WTC11 (cell line): ENCODE measurements at places on chromosomes 7 and 10.

DNA sequence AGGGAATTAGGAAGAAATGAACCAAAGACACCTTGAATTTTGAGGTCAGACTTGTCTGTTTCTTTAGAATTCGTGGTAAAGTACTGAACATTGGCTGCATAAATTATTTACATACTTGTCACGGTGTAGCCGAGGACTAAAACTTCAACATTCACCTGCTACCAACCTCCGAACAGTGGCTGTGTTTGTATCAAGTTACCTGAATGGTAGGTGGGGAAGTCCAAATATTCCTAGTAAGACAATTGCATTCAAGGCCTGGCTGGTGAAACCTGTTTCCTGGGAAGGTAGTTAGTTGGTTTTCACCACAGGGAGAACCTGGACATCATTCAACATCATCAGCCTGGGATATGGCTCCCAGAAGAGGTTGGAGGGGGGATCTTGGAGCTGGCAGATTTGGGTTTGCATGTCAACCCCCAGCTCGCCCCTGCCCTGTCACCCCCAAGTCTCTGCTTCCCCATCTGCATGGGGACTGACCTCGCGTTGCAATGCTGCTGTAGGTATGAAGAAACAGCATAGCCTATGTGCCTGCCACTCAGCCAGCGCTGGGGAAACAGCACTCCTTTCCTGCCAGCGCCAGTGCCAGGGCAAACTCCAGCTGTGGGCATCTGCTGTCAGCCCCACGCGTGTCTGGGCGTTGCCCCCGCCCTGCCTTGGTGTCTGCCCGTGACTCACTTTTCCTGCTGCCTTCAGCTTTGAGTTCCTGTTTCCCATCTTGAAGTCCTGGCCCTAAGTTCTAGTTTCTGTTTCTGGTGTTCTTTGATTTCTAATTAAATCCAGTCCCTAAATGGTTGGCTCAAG is 12.7 kb upstream of the LARP4B start:
- no peak for DNase-seq

DNA sequence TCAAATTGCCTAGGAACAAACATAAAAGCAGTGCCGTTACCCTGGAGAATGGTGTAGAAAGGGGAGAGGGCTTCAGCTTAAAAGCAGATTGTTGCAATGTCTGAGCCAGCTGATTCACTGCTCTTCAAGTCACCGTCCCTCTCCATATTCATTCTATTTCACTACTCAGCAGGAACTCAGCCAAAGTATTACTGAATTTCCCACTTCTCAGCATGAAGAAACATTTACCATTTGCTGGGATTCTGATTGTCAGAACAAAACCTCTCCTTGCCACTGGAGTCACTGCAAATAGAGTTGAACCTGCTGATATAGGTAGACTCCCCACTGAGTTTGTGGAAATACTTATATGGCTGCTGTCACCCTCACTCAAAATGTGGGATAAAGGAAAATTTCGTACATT is 71.7 kb downstream of the PPP1R17 start:
- DNase-seq: no peak

DNA sequence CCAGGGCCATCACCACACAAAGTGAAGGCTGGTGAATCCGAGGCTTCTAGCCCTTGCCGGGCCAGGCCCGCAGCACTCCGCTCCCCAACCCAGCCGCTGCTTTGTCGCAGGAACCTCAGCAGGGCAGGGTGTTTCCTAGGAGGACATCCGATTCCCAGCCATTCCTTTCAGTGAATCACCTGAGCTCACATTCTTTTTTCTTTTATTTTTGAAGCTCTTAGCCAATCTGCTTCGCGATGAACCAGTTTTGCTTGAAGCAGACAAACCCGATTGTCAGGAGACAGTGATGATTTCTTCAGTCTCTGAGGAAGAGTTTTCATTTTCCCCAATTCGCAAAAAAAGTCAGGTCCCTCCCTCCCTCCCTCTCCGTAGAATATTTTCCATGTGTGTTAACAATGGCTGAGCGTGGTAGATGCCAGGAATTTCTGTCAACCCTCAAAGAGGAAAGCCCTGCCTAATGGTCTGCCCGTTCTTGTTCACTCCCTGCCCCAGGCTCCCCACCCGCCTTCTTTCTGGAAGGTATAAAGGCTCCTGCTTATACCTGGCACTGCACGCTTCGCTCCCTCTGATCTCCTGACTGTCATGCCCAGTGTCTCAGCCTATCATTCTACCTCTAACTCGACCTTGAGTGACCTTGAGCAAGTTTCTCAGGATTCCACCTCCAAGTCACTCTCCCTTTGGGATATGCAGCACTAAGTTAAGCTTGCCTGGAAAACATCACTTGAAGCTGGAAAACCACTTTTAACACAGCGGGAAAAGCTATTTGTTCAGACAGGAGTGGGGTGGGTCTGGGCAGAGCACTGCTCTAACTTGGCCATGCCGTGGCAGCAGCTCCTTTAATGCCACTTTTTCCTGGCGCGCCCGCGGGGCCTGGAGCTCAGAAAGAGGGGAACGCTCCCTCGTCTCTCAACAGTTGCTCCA is 35.1 kb downstream of the EGFR start:
- no peak for DNase-seq

DNA sequence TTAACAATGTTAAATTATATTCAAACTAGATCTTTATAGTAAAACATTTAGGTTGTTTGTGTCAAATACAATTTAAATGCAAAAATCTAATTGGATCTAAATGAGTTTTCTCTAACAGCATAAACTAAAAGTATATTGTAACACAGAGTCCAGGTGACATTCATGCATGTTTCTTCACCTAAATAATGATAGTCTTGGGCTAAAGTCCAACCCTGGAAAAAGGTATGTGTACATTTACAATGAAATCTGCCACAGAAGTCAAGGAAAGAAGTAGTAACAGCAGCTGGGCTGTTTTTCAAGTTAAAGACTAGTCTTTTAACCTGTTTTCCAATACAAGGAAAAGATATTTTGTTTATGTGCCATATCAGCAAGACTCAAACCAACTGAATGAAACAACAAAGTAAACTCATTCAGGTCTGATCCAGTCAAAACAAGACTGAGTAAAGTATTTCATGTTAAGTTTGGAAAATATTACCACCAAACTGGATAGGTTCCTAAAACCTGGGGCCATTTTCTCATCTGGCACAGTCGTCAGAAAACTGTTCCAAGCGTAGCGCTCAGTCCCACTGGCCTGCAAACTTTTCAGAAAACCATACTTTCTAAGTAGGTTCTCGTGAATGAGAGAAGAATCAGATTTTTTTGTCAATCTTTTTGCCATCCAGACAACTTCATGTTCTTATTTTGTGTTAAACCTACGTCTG is 349.2 kb downstream of the HGF start:
- no peak for DNase-seq

DNA sequence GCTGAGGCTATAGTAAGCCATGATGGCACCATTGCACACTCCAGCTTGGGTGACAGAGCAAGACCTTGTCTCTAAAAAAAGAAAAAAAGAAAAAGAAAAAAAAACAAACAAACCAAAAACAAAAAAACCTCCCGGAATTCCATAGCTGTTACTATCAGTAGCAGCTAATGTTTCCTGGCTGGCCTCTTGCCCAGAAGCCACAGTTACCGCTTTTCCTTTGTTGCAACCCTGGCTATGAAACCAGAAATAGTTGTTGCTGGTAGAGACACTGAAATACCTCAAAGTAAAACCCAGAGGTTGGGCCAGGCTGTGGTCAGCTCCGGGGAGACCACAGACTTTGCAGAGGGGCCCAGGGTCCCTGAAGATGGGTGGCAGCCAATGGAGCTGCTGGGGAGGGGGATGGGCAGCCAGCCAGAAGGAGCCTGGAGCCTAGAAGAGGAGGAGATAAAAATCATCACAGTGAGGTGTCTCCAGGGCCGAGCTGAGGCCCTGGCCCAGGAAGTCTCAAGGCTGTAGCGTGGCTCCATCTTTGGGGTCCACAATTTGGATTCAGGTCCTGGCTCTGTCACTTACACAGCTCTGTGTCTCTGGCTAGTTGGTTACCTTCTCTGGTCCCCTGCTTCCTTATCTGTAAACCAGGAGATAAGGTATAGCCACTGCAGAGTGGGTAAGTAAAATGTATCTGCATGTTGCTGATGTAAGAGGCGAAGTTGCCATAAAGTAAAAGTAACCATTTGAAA is 3.4 kb upstream of the CHST12 start:
- DNase-seq: no peak

DNA sequence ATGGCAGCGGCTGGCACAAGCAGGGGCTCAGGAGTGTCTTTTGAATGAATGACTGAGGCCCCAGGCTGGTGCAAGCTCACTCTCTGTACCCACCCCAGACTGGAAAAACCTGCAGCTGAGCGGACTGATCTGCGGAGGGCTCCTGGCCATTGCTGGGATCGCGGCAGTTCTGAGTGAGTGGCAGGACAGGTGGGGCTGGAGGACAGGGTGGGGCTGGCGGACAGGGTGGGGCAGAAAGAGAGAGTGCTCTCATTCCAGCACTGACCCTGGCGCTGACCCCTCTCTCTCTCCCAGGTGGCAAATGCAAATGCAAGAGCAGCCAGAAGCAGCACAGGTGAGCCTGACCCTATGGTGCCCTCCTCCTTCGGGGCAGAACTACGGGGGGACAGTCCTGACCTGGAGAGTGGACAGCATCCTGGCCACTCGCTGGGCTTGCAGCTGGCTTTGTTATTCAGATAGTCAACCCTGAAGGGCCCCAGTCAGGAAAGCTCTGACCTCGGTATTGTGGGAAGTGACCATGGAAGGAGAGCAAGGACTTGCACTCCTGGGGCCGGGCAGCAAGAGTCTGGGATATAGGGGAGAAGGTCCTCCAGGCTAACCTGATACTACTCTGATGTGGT is 4.1 kb downstream of the FXYD4 start:
- no peak for DNase-seq

- no peak for DNase-seq
These were observed 187.4 kb upstream of the AGR3 start for GRCh38 chr7:17069146-17069545.

DNA sequence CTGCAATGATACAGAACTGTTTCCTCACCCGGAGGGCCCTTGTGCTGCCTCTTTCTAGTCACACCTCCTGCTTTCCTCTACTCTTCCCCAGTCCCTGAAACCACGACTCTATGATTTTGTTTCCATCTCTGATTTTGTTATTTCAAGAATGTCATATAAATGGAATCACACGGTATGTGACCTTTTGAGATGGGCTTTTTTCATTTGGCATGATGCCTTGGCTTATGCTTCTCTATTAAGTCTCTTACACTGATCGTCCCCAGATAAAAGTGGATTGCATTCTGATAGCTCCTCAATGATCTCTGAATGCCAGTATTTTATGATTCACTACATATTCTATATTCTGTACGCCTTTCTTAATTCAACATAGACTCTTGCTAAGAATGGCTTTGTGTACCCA is 78.2 kb downstream of the GALNT11 start:
- DNase-seq: no peak

DNA sequence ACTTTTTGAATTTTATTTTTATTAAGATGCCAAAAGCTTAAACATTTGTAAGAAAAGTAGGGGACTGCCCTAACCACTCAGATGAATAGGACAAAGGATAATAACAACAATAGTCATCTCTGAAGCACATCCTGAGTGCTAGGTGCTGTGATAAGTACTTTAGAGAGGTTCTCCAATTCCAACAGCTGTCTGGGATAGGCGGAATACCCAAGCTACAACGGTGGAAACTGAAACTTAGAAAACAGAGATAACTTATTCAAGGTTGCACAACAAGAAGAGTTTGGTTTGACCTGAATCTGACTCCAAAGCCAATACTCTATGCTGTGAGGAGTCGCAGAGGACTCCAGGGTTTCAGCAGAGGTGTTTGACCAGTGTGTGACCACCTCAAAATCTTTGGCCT is 2.0 kb downstream of the RTKN2 start:
- DNase-seq: no peak

DNA sequence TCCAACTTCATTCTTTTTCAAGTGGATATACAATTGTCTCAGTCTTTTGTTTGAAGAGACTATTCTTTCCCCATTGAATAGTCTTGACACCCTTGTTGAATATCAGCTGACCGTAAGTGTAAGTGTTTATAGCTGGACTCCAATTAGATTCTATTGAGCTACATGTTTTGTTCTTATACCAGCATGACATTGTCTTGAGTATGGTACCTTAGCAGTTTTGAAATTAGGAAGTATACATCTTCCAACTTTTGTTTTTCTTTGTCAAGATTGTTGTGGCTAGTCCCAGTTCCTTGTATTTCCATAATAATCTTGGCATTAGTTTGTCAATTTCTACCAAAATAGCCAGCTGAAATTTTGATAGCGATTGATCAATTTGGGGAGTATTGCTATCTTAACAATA is 56.9 kb downstream of the MYL10 start:
- DNase-seq: no peak

DNA sequence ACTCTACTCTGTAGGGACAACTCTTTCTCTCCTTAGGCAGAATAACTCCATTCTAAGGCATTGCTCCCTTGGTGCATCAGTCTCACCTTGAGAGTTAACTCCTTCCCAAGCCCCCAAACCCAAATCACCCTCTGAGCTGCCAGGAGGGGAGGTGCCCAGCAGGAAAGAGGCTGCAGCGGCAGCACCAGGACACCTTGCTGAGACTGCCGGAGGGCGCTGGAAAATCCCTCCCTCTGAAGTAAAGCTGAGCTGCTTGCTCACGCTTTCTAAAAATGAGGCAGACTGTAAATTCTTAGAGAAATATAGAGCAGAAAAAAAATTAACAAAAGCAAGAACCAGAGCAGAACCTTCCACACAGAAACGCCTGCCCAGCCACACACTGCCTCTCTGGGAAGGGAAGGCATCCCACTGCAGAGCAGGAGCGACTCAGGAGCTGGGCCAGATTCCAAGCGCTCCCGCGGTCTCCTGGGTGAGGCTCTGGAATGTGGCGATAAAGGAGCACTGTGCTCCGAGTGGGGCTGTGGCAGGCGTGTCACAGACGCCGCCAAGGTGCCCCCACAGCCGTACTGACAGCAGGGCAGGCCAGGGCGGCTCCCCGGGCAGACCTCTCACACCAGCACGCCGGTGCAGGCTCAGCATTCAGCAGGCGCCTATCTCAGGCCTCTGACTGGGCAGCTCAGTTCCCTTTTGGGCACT is 202.1 kb downstream of the TNS3 start:
- DNase-seq: peak; percentile 39

GRCh38 chr10:128263891-128264688 is 137.9 kb upstream of the MKI67 start:
- peak; percentile 83 for DNase-seq

- DNase-seq: no peak
These were observed 408.8 kb upstream of the SEMA3C start for GRCh38 chr7:81327468-81328266.

- peak; percentile 62 for DNase-seq
These were observed 16.7 kb upstream of the CLIP2 start for GRCh38 chr7:74272305-74273038.

- no peak for DNase-seq
These were observed 46.1 kb downstream of the COL28A1 start for GRCh38 chr7:7489546-7489945.

DNA sequence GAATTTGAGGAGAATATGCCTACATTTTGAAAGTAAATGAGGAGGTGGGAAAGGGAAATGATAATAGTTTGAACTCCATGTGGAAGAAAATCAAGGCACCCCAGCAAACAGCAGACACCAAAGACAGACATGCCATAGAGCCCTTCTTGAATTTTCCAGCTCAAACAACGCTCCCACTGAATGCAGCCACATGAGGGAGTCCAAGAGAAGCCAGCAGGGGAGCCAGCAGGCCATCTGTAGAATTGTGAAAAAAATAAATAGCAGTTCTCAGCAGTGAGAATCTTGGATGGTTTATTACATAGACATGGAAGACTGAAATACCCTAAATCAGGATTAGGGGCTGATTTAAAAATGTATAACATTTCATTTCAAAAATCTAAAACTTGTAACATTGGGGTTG is 1567.3 kb upstream of the LRRTM3 start:
- DNase-seq: peak; percentile 35

- DNase-seq: no peak
These were observed 26.1 kb upstream of the MRC1 start for GRCh38 chr10:17782921-17783665.

GRCh38 chr10:35214607-35215020 is 88.0 kb downstream of the CREM start:
- no peak for DNase-seq
